Renal cortex interstitium (tissue), 15 donors: ENCODE measurements at places on chromosomes 2 and 18.

DNA sequence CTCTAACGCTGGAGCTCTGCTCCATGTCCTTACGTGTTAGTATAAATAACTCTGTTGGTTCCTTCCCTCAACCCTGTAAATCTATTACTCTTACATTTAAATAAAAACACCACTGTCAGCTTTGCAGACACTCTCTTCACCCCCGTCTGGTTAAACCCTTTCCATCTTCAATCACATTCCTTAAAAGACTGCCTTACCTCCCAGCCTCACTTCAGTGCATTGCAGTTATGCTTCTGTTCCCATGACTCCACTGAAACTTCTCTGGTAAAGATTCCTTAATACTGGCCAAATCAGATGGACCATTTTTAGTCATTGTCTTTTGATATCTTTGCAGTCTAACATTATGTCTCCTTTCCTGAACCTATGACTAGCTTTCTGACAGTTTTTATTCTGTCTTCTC, 61.7 kb downstream of the EML4 start:
- no peak for DNase-seq

- no peak for DNase-seq
Measured at GRCh38 chr18:75529394-75529793, 101.9 kb upstream of the SMIM21 start.

DNA sequence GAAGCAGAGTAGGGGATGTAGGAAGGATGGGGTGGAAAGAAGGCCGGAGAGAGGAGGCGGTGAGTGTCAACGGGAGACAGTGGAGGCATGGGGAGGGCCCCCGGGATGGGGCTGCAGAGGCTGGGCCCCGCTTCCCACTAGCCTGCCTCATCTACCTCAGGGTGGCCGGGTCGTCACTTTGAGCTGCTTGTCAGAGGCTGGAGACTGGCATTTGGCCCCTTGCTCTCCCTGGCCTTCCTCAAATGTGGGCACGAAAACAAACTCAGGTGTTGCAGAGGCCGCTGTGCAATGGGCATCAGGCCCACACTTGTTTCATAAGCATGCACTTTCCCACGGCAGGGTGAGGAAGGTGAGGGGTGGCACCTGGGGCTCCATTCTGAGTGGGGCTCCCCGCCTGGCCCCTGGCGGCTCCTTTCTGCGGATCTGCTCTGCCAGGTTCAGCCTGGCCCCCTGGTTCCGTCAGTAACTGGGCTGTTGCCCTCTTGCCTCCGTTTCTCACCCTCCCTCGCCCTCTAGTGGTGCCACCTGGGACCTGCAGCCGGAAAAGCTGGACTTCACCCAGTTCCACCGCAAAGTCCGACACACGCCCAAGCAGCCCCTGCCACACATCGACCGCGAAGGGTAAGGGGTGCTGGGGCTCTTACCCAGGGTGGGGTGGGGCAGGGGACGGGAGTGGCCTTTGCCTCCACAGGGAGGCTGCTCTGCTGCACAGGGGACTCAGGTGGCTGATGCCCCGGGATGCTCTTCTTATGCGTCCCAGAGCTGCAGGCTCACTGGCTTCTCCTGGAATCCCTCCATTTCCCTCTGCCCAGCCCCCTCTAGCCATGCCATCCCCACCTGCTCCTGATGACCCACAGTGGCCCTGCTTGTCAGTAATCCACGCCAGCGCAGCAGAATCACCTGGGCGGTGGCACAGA, 125.4 kb downstream of the CTIF start:
- DNase-seq = no peak

- DNase-seq = no peak
Measured at GRCh38 chr2:23091900-23092299, 293.1 kb upstream of the KLHL29 start.

- no peak for DNase-seq
Measured at GRCh38 chr2:235521844-235522243, 28.0 kb downstream of the AGAP1 start.

- DNase-seq = no peak
Measured at GRCh38 chr18:24014062-24014985, at the start of gene TTC39C. TSS of gene TTC39C (plus strand) at chr18:24014754. CDS start at chr18:24014872, 118 bp downstream.
